ENCODE measurements at places on chromosomes 1 and 21.
A peak's percentile ranks its signal among the peaks of the same experiment; 100 is the strongest.

GRCh38 chr21:27001526-27001925, 34.6 kb upstream of the ADAMTS5 start:
- DNase-seq: no peak

DNA sequence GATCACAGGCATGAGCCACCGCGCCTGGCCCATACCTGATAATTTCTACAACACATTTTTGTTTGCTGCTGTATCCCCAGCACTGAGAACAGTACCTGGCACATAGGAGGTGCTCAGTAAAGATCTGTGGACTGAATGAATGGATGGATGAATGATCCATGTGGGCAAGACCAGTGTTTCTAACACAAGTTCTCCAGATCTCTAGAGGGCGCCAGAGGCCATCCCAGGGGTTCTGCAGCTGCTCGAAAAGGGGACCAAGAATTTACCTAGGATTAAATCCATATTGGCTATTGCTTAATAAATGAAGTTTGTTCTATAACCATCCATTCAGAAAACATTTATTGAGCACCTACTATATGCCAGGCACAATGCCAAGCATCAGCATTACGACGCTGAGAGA, 167.7 kb downstream of the ACTL8 start:
- no peak for DNase-seq

DNA sequence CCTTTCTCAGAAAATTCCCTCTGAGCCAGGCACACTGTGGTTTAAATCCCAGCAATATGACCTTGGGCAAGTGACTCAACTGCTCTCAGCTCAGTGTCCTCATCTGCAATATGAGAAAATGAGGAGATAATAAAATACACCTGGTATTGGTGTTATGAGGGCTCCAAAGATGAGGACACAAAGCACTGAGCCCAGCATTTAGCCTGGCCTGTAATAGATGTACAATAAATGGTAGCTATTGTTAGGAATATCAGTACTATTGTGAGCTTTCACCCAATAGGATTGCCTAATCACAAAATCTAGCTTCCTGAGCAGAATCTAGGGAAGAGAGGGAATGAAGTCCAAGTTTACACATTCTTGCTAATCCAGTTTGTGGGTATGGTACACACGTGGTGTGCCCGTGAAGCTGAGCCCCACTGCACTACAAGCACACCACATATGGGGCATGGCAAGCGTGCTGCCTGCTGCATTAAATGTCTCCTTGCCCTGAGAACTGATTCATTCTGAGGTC, 24.3 kb upstream of the SLC30A1 start:
- DNase-seq: no peak

DNA sequence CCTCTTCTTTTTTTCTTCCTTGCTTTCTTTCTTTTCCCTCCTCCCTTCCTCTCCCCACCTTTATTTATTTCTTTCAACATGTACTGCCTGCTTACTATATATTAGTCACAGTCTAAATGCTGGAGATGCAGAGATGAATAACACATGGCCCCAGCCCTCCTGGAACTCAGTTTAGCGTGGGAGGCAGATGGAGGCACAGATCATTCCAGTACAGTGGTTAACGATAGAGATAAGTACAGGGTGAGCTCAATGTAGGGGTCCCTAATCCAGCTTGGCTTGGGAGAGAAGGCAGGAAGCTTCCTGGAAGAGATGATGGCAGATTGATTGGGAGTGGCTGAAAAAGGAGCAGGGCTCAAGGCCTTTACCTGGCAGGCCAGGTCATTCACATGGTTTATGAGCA, 55.6 kb upstream of the PPP2R5A start:
- no peak for DNase-seq

GRCh38 chr1:63593886-63594605, 835 bp downstream of the PGM1 start:
- peak; percentile 49 for DNase-seq

GRCh38 chr1:35229587-35230360, 36.8 kb upstream of the SFPQ start:
- no peak for DNase-seq

DNA sequence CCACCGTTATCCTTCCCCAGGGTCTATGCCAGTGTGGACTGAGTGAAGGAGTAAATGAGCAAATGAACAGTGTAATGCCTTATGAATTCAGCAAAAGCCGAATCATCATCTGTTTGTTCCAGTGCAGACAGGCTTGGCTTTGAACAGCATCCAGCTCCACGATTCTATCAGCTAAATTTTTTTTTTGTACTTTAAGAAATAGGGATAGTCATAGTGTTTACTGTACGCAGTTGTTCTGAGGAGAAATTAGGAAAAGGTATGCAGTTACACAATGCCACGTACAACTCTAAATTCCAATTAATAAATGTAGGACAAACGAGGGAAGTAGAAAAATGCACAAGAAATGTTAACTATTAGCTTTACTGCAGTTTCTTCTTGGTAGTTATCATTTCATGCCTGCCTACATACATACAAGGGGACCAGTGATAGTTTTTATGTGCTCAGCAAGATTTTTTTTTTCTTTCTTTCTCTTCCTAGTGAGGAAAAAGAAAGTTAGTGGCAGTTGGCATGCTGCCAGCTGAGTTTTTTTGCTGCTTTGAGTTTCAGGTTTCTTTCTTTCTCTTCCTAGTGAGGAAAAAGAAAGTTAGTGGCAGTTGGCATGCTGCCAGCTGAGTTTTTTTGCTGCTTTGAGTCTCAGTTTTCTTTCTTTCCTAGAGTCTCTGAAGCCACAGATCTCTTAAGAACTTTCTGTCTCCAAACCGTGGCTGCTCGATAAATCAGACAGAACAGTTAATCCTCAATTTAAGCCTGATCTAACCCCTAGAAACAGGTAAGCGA, at the start of gene IFI44L:
Gene IFI44L, plus strand, starts transcription at position 646 of the 777 bp plus-strand sequence. CDS start 7,468 bp downstream, outside the sequence.
- peak; percentile 32 for DNase-seq

DNA sequence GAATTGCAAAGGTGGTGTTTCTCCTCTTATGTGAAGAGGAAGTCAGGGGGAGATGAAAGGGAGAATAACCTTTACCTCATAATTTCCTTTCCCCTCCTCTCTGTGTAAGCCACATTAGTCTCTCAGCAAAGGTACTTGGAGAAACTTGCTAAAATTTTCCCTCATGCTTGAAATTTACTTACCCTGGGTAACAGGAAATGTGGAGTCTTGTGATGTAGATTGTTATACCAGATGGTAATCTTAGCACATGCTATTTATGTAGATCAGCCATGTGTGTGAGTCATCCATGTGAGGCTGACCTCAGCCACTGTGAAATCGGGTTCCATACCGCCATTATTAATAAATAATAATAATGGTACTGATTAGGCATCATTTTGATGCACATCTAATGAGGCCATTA, 128.4 kb downstream of the TGFB2 start:
- no peak for DNase-seq

- no peak for DNase-seq
Measured at GRCh38 chr1:175480343-175480822, 263.0 kb downstream of the TNR start.

DNA sequence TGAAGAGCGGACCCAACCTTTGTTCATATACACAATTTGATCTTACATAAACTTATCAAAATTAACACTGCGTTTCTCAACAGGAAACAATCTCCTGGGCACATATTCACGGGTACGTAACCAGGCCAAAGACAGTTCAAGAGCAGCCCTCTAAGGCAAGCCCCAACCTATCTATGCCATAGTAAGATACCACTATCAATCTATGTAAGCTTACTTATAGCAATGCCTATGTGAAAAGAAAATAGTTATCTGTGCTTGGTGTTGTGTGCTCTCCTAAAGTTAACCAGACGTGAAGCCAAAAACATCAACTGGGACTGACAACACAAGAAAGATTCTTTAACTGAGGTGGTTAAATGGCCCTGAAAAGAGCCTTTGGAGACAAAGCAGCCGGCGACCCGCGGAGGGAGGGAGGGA, 49.4 kb upstream of the BOLA1 start:
- no peak for DNase-seq

DNA sequence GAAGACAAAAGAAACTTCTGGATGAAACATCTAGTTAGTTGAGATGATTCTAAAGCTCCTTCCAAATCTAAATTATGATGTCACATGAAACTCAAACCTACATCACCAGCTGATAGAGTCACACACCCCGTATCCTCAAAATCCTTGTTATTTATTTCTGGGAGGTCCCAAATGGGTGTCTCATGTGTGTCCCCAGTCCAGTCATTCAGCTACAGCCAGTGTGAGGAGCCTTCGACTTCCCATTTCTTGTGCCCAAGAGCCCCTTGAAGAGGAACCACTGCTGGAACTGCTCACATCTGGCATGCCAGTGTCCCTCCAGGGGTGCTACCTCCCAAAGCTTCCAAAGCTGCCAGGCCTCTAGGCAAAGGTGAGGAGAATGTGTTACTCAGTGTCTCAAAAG, 32.5 kb upstream of the KCNA3 start:
- no peak for DNase-seq

DNA sequence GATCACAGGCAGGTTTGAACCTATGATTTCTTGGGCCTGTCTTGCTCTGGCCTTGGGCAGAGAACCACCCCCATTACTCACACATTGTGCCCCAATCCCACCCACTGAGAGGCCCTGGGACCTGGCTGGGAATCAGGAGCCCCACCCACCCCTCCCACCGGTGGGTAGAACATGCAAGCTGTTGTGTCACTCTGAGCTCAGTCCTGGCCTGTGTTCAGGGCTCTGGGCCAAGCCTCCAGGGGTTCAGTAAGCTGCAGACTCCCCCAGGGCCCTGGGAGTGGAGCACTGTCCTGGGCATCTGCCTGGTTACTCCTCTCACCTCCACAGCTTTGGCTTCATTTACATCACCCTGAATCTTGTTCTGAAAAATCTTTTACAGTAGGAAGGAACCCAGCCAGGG, 270.5 kb downstream of the RRAGC start:
- DNase-seq: no peak

DNA sequence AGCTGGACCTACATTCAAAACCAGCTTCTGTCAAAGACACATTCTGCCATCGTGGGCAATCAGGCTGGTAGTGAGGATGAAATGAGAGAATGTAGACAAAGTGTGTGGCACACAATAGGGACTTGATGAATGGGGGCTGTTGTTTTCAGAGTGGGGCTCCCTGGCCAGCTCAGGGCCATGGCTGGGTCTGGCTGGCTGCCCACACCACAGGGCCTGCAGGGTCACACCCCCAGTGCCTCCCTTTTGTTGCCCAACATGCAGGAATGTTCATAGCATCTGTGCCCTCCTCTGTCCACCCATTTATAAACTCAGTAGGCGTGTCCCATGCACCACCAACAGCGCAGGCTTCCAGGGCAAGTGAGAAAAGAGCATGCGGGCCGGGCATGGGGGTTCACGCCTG, 20.8 kb upstream of the ECE1 start:
- no peak for DNase-seq

DNA sequence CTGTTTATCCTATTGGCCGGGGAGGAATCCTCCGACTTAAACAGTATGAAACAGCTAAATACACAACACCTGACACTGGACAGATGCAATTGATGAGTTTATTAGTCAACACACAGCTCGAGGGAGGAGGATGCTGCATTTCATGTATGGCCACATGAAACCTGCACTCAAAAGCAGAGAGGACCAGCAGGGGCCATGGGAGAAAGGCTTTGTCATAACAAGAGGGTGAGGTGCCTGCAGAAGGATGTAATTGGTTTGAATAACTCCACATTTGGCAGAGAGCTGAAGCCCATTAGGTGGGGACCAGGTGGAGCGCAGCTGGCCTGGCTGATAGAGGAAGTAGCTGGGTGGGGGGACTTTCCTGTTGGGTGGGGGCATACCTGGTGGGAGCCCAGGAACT, 599.1 kb downstream of the PTPRU start:
- no peak for DNase-seq

- DNase-seq: no peak
Measured at GRCh38 chr1:16147156-16147926, 8.5 kb downstream of the EPHA2 start.

DNA sequence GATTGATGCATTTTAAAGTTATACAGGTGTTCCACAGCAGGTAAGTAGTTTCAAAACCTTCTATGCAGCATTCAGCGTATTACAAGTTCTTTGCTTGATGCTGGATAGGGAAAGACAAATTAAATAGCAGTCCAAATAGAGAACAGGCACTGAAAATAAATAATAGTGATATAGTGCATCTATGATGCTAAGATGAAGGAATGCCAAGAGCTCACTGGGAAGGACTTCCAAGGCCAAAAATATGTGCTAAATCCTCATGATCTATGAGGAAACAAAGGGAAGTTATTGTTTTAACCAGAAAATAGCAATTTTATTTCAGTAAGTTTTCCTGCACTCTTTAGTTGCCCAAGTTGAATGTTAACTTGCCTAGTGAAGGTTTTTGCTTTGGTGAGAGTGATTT, 127.8 kb upstream of the GREM2 start:
- DNase-seq: no peak

DNA sequence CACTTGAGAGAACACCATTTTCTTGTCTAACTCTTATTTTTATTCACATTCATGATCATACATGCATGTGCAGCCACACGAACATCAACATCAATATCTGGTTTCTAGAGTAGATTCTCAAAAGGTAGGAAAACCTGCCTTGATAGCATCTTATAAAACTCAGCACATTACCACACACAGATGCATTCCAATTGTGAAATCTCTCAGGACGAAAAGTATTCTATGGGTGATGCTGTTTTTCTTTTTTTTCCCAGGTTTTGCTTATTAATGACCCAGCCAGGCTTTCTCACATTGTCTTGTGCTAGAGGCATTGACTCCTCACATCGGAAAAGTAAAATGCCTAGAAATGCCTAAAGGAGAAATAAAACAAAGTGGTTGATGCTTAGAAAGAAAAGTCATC, 562.8 kb downstream of the KIF26B start:
- no peak for DNase-seq

DNA sequence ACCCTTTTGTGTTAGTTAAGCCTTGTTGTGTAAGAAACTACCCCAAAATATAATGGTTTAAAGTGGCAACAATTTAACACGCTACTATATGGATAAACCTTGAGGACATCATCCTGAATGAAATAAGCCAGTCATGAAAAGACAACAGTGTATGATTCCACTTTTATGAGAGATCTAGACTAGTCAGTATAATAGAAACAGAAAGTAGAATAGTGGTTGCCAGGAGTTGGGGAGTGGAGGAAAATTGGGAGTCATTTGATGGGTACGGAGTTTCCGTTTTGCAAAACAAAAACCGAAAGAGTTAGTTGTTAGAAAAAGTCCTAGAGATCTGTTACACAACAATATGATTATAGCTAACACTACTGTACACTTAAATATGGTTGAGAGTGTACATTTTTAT, 16.0 kb upstream of the CHIA start:
- no peak for DNase-seq

- no peak for DNase-seq
Measured at GRCh38 chr1:10471411-10472219, 714 bp downstream of the DFFA start.

DNA sequence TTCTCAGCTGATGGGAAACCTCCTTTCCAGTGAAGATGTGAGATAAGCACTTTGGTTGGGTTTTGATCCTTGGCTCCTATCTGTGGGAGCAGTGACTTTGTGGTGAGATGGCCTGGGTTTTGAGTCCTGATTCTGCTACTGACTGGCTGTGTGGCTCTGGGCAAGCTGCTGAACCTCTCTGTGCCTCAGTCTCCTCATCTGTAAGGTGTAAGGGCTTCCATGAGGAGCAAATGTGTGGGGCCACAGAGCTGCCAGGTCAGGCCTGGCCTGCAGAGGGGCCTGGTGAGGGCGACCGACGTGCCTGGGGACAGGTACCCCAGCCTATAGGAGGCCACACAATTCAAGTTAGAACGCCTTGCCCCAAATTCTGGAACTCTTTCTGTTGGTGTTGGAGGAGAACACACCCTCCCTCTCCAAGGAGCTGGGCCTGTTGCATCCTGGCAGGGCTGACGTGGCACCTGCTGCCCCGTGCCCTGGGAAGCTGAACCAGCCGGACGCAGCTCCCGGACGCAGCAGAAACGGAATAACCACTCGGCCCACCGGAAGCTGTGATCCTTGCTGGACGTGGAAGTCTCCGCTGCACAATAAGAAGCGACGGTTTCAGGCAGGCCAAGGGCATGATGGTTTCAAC, 62.7 kb downstream of the AGPAT3 start:
- DNase-seq: no peak

- no peak for DNase-seq
Measured at GRCh38 chr1:152806576-152806975, at the start of gene LCE1C. LCE1C (minus strand) TSS chr1:152806651; CDS start chr1:152805478, 1,173 bp downstream.

All from stimulated activated CD8-positive, alpha-beta memory T cell treated with anti-CD3 and anti-CD28 coated beads, Interleukin-12 subunit alpha, Interleukin-12 subunit beta, amount 100 ng/mL, for 4 hours (primary cell).